ENCODE measurements at places on chromosomes 2 and 18.

DNA sequence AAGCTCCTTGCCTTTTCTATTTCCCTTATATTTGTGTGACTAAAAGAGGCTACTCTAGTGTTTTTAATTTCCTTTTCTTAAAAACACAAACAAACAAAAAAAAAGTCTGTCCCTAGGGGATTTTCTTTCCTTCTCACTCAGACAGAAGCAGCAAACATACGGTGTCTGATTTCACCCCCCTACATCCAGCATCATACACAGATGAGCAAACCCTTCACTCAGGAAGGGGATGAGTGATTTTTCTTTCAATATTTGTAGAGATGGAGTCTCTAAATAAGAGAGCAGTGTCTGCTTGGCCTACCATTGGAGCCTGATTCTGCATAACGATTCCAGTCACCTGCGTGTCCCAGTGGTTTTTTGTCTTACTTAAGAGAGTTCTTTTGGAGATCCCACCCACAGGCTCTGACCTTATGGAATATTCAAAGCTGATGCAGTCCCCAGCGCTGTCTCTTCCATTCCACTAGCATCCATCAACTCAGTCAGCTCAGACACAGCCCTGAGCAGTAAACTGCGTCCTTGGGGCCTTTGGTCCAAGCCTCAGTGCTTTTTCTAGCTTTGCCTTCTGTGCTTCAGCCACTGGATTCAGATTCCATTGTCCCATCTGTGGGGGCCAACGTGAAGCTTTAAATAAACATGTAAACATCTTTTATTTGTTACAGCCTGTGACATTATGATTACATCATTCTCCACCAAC is 52.6 kb upstream of the TPO start:
- DNase-seq: no peak

DNA sequence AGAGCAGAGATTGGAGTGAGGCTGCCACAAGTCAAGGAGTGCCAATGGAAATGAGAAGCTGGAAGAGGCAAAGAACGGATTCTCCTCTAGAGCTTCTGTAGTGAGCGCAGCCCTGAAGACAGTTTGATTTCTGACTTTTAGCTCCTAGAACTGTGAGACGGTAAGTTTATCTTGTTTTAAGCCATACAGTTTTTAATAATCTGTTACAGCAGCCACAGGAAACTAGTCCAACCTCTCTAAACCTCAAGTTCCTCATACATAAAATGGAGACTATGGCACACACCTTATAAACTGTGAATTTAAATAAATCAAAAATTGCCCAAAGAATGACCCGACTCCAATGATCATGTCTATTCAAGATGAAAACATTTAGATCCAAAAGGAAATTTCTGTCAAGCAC is 596.5 kb downstream of the BCL11A start:
- no peak for DNase-seq

- DNase-seq: no peak
Observed at GRCh38 chr18:5571666-5572065, 27.9 kb upstream of the EPB41L3 start.

GRCh38 chr2:71269511-71270090 is 42.7 kb upstream of the PAIP2B start:
- DNase-seq: no peak

- no peak for DNase-seq
Observed at GRCh38 chr2:164187121-164187520, 434.2 kb downstream of the GRB14 start.

- no peak for DNase-seq
Observed at GRCh38 chr18:54416436-54416835, 58.7 kb downstream of the C18orf54 start.

DNA sequence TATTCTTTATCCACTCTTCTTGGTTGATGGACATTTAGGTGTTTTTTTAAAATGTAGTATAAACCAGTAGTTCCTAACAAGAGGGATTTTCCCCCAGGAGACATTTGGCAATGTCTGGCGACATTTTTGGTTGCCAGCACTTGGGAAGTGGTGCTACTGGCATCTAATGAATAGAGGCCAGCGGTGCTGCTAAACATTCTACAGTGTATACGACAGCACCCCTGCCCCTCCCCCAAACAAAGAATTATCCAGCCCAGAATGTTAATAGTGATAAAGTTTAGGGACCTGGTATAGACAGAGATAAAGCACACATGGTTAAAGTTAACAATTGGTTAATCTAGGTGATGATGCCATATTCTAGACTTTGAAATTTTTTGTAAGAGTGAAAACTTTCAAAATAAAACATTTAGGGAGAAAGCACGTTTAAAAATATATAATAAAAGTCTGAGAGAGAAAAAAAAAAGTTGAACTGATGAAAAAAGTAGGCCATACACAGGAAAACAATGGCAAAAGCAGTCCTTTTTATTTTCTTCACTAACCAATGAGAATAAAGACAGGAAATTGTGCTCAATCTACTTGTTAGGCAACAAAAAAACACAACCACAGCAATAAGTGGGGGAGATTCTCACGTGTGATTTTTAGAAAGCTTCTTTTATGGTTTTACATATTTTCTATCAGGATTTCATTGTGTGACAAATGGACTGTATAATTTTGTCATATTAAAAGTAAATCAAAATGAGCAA is 14.8 kb downstream of the FBXO48 start:
- no peak for DNase-seq

DNA sequence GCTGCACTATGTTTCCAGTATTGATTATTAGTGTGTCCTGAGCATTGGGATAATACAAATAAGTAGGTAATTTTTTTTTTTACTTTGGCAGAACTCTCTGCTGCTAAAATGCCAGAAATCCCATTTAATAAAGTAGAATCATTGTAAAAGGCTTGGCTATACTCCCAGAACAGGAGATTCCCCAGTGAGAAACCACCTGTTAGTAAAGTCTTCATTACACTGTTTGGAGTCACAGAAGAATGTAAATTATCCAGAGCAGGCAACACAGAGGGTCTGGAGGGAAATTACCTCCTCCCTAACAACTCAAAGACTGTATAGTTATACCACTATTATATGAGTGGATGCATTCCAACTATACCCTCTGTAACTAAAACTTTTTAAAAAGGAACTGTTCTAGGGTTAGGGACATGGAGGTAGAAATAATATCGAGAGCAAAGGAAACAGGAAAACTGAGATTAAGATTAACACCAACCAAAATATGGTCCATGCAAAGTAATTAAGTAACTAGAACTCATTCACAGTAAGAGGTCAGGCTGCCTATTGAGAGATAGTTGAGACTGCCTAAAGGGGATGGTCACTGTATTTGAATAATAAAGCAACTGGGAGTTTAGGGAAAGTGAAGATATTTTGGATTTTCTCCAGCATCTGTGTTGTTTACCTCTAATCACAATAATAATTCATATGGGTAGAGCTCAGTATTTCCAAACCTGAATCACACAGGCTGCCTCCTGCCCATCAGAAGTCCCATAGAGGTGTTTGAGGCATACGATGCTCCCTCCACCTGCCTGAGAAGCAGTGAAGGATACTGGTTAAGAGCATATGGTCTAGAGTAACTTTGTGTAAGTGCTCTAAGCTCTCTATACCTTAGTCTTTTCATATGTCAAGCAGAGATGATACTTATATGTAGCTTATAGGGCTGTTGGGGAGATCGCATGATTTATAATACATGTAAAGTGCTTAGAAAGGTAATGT is 34.4 kb downstream of the MAP2 start:
- no peak for DNase-seq

GRCh38 chr2:86700690-86701089 is 19.4 kb upstream of the RMND5A start:
- DNase-seq: no peak

- DNase-seq: no peak
Observed at GRCh38 chr2:525021-525420, 152.2 kb downstream of the TMEM18 start.

DNA sequence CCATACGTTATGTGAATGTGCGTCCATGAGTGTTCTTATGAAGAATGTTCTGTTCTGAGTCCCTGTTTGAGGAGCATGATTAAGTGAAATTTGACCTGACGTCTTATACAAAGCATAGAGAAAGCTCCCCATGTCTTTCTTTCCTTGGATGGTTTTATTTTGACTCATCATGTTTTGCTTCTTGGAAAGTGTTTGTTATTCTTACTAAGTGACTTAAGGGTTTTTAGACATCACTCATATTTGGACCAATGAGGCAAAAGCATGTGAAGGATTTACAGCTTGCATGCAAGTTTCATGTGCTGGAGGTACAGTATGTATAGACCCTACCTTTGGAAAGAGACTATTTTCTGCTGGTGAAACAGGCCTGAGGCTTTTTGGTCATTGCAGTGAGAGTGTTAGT is 33.5 kb upstream of the ZEB2 start:
- DNase-seq: no peak

All from stimulated activated CD4-positive, alpha-beta T cell treated with anti-CD3 and anti-CD28 coated beads, Interleukin-12 subunit alpha, Interleukin-12 subunit beta, amount 100 ng/mL, for 48 hours (primary cell).